ENCODE measurements at places on chromosomes 5 and 9.
A peak's percentile ranks its signal among the peaks of the same experiment; 100 is the strongest.

- DNase-seq, result no peak
These were observed 20.9 kb downstream of the TRAF2 start for GRCh38 chr9:136907011-136907914.

- DNase-seq, result no peak
These were observed 18.3 kb downstream of the RFX3 start for GRCh38 chr9:3507395-3508077.

- peak; percentile 48 for DNase-seq
These were observed 160.6 kb downstream of the ZDHHC21 start for GRCh38 chr9:14532456-14533115.

DNA sequence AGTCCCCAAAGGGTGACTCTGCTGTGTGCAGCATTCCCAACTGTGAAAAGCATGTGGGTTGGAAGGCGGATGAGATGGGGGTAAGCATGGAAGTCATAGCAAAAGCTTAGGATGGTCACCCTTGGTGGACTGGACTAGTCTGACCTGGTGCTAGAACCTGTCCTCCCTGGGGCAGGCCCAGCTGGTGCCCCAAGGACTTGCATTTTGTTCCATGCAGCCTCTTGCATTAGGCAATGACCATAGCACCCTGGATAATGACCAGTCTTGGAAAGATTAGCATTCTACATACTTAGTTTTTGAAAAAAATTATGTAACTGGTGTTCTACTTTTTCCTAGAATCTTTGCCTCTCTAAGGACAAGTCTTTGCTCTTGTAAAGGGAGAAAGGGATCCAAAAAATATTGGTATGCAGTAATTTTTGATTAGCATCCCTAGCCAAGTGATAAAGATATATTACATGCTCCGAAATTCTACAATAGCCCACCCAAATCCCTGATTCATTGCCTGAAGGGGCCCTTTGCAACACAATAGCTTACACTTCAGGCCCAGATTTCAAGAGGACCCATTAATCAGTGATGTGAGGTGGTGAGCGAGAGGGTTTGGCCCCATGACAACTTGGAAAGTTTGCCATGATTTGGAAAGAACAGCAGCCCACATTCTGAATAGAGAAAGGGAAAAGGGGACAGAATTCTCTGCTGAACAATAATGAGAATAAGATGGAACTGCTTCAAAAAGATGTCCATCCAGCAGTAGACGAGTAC is 93.3 kb upstream of the CD180 start:
- no peak for DNase-seq

- no peak for DNase-seq
These were observed 137.4 kb upstream of the DMAC1 start for GRCh38 chr9:7936996-7937395.

GRCh38 chr5:54526604-54527288 is 9.2 kb downstream of the SNX18 start:
- DNase-seq, result no peak

DNA sequence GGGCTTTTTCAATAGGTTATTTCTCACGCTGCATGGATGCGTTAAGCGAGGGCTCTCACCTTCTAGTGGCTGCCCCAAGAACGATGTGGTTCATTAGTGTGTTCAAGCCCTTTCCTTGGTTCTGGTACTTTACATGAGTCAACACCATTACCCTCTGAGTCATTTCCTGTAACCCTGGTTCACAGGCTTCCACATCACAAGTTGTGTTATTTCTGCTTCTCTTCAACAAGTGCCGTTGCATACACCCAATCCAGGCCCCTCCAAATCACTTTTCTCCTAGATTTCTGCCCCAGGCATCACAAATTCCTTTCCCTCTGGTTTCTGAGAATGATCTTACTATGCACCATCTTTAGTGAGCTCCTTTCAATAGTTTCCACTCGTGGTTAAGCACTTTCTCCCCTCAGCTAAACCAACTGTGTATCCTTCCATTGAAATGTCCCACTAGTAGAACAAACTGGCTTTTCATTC is 69.5 kb upstream of the RAD23B start:
- DNase-seq, result peak; percentile 92

- no peak for DNase-seq
These were observed 408.4 kb downstream of the SPOCK1 start for GRCh38 chr5:137090721-137091120.

GRCh38 chr5:155885199-155885598 is 441.8 kb upstream of the SGCD start:
- no peak for DNase-seq

- DNase-seq, result no peak
These were observed 16.6 kb downstream of the FLT4 start for GRCh38 chr5:180632768-180633167.

DNA sequence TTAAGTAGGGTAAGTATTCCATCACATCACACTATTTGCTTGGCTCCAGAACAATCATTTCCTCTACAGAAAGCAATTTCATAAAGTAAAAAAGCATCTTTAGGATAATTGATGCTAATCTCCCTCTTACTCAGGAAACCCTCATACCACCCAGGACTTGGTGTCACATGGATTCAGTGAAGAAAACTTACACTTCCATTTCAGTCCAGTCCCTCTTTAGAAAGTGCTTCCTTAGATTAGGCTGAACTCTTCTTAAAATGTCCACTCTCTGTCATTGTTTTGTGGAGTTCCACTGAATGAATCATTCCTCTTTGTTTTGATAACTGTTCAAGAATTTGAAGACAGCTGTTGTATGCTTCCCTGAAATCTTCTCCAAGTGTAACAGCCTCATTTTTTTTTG is 144.0 kb upstream of the ZNF462 start:
- DNase-seq, result peak; percentile 27

DNA sequence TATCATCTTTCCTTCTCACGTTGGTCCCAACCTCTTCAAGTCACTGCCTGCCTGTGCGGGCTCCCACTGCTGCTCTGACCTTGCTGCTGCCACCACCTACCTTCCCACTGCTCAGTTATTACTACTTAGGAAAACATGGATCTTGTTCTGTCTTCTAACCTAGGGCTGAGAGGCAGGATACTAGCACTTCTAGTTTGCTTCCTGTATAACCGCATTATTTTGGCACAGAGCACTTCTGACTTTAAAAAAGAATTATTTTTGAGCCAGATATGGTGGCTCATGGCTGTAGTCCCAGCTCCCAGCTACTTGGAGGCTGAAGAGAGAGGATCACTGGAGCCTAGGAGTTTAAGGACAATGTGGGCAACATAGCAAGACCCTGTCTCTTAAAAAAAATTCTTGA is 135.4 kb upstream of the GNA14 start:
- no peak for DNase-seq

DNA sequence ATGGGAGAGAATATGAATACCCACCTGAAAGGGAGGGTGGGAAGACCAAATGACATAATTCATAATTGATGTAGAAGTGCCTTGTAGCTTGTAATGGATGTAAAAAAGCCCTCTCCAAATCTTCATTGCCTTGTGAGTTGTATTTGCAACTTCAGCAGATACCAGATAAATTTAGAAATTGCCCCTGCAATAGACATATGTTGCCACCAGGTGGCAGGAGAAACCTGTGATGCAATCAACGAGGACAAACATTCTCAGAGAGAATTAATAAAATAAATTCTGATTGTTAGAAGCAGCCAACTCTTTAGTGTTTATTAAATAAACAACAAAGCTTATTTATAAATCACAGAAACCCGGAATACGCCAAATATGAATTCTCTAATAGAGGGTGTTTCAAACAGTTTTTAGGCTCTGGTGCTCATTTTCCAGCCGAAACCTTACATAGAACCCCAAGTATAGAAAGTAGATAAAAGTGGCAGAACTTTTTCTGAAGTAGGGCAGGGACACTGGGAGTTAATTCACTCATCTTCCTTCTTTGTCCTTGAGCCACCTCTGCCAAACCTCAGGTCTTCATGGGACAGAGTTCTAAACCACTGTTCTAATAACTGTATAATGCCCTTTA is 147.8 kb downstream of the TMEM38B start:
- peak; percentile 47 for DNase-seq

- DNase-seq, result no peak
These were observed 44.1 kb downstream of the SNX18 start for GRCh38 chr5:54561651-54562050.

DNA sequence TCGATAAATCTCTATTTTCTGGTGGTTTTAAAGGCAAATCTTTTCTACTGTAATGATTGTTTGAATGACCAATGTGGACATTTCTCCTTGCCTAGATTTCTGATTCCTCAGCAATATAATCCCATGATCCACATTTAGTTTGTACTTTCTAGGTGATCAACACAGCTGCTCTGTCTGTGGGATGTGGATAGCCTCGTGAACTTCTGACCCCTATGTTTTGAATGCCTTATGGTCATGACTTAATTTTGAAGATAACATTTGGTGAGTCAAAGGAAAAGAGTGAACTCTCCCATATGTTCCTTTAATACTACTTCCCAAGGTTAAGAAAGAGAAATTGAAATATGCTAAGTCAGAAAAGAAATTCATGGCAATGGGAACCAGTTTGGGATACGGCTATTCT is 147.5 kb downstream of the CAVIN4 start:
- no peak for DNase-seq
